ENCODE measurements at places on chromosomes 7 and 10.

- no peak for DNase-seq
Measured at GRCh38 chr7:105689067-105689819, 108.0 kb upstream of the EFCAB10 start.

- DNase-seq = no peak
Measured at GRCh38 chr7:45563941-45564461, 10.2 kb upstream of the ADCY1 start.

GRCh38 chr10:1273372-1274105 lies 217.4 kb downstream of the WDR37 start:
- no peak for DNase-seq

GRCh38 chr10:64571056-64571455 lies 1049.9 kb downstream of the REEP3 start:
- no peak for DNase-seq

- DNase-seq = no peak
Measured at GRCh38 chr7:14734839-14735321, 167.7 kb downstream of the DGKB start.

- no peak for DNase-seq
Measured at GRCh38 chr7:69510114-69510513, 88.2 kb upstream of the AUTS2 start.

DNA sequence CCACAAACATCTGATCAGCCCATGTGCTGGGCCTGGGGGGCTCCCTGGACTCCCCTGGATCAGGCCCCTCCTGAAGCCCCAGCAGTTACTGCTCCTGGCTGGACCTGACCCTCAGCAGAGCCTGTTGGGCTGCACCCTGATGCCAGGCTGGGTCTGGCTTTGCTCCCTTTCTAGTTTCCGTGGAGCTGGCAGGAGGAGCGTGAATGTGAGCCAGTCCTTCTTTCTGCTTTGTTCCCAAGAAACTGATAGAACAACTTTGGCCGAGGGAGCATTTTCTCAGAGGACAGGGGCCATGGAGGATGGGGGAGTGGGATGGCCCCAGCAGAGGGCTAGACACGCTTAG lies 128.2 kb downstream of the NEURL1 start:
- DNase-seq = no peak

- DNase-seq = no peak
Measured at GRCh38 chr10:2604891-2605290, 462.5 kb upstream of the PFKP start.

DNA sequence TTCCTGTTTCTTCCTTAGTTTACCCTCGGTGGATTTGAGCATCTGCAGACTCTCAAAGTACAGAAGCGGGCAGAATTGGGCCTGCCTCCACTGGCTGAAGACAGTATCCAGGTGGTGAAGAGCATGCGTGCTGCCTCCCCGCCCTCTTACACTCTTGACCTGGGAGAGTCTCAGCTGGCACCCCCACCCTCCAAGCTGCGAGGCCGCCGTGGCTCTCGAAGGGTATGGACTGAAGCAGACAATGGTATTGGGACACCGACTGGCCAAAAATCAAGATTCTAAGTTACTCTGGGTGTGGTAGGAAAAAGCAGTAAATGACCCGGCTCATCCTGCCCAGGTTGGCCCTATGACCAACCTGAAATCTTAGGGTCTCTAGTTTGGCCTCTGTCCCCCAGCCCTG lies 22.2 kb downstream of the STRIP2 start:
- DNase-seq = no peak

- no peak for DNase-seq
Measured at GRCh38 chr10:62856021-62856420, 39.9 kb upstream of the EGR2 start.

GRCh38 chr7:2008101-2008935 lies 224.4 kb downstream of the MAD1L1 start:
- DNase-seq = peak; percentile 23

GRCh38 chr10:10727812-10728211 lies 289.9 kb upstream of the CELF2 start:
- DNase-seq = no peak

GRCh38 chr7:49812534-49812933 lies 39.1 kb downstream of the VWC2 start:
- no peak for DNase-seq

- DNase-seq = no peak
Measured at GRCh38 chr10:125684581-125684980, 1.6 kb upstream of the TEX36 start.

DNA sequence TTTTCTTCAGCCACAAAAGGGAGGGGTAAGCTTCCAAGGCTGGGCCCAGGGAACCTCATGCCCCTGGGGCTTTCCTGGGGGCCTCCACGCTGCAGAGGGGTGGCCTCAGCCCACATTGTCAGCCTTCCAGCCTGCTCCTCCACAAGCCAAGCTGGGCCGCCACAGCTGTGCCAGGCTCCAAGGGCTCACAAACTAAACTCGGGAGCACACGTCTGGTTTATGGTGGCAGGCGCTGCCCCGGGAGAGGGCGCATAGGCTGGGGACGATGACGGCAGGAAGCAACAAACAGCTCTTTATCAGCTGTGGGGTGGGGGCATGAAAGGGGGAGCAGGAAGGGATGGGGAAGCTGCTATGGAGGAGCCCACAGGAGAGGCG lies 6.3 kb upstream of the CDH23 start:
- DNase-seq = no peak

DNA sequence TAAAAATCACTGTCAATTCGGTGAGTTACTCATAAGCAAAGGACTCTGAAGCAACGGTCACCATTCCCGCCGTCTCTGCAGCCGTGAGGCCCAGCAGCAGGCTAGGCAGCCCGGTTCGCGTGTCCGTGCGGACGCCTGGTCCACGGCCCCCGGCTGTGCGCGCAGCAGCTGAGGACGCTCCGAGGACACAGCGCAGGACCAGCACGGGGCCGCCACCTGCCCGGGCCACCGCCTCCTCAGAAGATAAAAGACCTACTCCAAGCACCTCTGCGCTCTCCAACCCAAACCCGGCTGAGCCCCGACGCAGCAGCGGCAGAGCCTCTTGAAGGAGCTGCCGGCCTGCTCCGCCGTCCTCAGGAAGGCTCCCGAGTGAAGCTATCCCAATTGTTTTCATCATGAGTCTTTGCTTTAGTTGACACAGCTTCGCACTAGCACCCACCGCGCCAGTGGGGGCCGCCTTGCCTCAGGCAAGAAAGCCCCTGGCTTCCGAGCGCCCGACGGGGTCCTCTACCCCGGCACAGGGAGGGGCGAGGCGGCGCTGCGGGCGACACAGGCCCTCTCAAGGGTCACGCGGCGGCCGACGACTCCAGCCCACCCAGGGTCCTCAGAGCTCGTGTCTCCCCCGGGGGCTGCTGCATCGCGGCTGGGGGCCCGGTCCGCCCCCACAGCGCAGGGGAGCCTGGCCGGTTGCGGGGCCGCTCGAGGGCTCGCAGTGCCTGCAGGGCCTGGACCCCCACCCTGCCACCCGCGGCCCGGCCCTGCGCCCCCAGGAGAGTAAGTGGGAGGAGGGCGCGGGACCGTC lies 16.9 kb upstream of the GPR146 start:
- DNase-seq = no peak

DNA sequence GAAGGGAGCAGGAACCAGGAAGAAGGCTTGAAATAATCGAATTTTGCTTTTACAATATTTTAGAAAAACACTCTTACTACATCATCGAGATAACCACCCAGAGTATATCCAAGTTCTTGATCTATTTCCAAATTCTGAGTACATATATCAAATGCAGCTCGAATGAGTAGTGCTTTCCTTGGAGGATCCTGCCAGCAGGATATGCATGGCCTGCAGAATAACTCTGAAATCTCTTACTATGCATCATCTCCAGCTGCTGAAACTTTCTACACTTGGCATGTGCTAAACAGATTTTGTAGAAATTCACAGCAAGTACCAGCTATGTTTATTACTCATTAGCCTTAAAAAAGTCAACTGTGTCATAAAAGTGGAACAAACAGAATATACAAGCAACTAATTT lies 44.0 kb upstream of the ANK3 start:
- no peak for DNase-seq

DNA sequence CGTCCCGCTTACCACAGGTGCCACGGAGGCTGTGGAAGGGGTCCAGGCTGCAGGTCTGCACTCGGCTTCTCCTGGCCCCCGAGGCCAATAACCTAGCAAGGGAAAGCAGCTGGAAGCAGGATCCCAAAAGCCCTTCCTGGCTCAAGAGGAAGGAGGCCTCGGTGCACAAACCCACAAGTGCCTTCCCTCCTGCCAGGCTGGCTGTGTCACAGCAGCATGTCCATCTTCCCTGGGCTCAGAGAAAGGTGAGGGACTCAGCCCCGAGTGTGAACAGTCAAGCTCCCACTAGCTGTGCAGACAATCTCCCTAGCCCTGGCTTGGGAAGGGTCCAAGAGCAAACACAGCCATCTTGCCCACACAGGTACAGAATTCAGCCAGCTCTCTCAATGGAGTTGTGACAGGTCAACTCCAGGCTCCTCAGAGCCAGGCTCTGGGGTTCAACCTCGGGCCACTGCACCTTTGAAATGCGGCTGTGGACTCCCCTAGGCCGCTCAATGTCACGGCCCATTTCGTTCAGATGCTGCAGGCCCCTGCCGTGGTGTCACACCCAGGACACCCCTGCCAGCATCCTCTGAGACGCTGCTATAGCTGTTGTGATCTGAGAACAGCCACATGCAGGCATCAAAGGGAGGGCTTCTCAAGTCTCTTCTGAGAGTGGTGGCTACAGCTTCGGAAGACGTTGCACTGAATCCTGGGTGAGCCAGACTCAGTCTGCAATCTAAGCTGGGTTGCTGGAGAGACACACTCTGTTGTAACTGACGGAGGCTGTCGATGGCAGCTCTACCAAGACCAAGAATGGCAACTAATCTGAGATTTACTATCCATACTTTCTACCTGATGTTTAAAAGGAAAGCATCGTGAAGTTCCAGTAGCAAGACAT lies 137.9 kb downstream of the DIP2C start:
- no peak for DNase-seq

GRCh38 chr7:83161899-83162401 lies 734 bp downstream of the PCLO start:
- no peak for DNase-seq

- no peak for DNase-seq
Measured at GRCh38 chr7:144653449-144653848, 182.4 kb downstream of the TPK1 start.

GRCh38 chr7:155972247-155972646 lies 160.0 kb upstream of the SHH start:
- no peak for DNase-seq

DNA sequence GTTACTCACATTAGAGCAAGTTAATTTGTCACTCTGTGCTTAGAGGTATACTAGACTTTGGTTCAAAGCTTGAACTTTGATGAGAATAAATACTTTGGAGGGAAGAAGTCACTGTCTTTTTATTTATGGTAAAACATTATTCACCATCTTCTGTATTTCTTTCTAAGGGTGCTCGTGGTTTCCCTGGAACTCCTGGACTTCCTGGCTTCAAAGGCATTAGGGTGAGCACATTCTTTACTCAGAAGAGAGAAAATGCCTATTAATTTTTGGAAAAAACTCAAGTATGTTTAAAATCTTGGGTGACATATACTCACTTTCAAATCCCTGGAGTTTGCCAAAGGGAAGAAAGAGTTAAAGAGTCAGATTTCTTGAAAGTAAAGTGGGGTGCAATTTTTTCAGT lies 10.8 kb downstream of the COL1A2 start:
- no peak for DNase-seq

- no peak for DNase-seq
Measured at GRCh38 chr7:27123477-27124053, 7.0 kb downstream of the HOXA4 start.

- DNase-seq = no peak
Measured at GRCh38 chr7:11175371-11175770, 201.7 kb downstream of the PHF14 start.

GRCh38 chr10:125060026-125060425 lies 100.3 kb downstream of the CTBP2 start:
- no peak for DNase-seq

DNA sequence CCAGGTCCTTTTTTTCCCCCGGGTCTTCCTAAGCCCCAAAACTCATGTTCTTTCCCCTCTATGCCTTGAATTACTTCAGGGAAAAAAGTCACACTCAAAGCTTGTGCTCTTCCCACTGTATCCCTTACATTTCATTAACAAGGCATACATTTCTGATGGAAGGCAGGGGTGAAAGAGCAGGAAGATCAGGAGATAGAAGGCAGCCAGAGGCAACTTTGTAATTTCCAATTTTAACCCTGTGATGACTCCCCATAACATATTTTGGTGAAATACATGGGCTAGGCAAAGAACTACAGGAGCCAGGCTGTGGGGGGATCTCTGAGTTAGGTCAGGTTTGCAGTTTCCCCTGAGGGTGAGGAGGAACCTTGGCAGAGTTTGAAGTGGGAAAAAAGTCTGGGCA lies 635.0 kb downstream of the LRMDA start:
- DNase-seq = no peak

DNA sequence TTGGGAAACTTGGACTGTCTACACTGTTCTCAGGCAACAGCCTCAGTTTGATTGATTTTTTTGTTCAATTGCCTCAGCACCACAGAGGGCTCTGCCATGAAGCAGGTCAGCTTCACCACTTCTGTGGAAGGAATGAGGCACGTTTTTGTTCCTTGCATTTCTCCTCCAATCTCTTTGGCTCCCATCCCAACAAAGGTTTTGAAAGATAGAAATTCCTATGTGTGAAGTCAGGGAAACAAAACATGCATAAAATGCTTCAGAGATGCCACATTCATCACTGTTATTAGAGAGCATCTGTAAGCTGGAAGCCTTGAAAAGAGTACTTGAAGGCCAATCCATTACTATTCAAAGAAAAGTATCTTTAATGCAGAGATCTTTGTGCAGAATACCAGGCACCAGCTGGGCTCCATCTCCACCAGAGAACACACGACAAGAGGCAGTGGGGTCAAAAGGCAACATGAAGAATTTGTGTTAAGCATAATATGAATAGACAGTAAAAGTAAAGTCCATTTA lies 249.1 kb upstream of the LYZL1 start:
- DNase-seq = no peak

DNA sequence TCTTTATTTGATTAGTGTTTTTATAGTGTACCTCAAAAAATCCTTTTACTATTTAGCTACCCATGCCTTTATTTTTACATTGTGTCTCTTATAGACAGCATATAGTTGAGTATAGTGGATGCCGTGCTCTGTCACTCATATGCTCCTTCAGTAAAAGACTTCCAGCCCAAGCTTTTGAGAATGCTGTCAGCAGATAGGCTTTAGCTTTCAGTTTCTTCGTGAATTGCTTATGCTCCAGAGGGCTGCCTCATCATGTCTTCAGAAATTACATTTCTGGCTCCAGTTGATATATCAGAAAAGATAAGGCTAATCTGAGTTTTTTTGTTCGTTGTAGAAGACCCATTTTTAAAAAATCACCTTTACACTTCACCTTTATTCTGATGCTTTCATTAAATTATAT lies 332.0 kb downstream of the NXPH1 start:
- no peak for DNase-seq

GRCh38 chr10:5595994-5596471 lies 70.4 kb downstream of the ASB13 start:
- no peak for DNase-seq

GRCh38 chr7:143360788-143361551 lies 1.5 kb downstream of the FAM131B start:
- peak; percentile 0 for DNase-seq
